ENCODE measurements at places on chromosomes 1 and 21.

- DNase-seq = no peak
These were observed 32.1 kb upstream of the CCDC190 start for GRCh38 chr1:162892906-162893611.

DNA sequence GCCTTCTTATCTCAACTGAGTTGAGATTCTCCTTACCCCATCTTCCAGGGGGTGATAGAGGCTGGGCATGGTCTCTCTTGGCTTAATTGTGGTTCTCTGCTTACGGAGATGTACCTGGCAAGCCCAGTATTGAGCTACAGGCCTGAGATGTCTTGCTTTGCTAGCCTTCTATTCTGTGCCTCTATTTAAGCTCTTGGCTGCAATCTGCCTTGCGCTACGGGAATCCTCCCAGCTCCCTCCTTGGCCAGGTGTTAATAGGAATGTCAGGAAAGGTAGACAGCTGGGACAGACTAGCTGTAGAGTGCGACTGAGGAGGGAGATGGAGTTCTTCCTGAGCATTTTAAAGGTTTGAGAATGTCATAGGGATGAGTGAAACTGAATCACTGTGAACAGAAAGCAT, 10.6 kb upstream of the IKBKE start:
- no peak for DNase-seq

- DNase-seq = no peak
These were observed 66.0 kb upstream of the CLDN14 start for GRCh38 chr21:36545776-36546511.

DNA sequence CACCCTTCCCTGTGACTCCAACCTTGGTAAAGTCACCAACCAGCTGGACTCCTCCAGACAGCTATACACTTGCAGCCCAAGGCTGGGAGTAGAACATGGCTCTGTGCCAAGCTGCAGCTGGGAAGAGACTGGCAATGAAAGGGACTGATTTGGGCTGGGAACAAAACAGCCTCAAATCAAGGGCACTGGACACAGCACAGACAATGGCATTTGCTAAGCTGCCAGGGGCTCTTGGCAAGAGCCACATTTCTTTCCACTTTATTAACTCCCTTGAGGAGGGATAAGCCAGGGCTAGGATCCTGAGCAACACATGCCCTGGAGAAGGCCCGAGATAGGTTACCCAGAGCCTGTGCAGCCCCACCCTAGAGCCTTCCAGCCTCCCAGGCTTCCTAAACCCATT, 12.0 kb downstream of the SYT11 start:
- no peak for DNase-seq

DNA sequence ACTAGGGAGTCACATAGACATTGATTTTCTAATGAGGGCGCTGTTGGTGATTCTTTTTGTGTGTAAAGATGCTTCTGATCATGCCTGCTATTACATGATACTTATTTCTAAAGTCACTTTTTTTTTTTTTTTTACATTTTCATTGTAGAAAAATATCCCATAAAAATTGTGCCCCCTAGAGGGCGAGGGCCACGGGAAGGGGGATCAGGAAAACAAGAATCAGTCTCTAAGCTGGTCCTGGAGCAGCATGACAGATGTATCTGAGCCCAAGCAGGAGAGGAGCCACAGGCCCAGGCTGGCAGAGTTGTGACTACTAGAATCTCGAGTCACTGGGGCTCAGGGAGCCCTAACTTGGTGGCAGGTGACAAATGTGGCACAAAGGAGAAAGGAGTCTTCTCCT, 28.1 kb downstream of the ZSCAN20 start:
- no peak for DNase-seq

- no peak for DNase-seq
These were observed 23.6 kb downstream of the RUNX1 start for GRCh38 chr21:35025206-35026152.

GRCh38 chr1:153932156-153933131, 9.7 kb upstream of the GATAD2B start:
- no peak for DNase-seq

- no peak for DNase-seq
These were observed 117.5 kb upstream of the APP start for GRCh38 chr21:26288026-26288425.

DNA sequence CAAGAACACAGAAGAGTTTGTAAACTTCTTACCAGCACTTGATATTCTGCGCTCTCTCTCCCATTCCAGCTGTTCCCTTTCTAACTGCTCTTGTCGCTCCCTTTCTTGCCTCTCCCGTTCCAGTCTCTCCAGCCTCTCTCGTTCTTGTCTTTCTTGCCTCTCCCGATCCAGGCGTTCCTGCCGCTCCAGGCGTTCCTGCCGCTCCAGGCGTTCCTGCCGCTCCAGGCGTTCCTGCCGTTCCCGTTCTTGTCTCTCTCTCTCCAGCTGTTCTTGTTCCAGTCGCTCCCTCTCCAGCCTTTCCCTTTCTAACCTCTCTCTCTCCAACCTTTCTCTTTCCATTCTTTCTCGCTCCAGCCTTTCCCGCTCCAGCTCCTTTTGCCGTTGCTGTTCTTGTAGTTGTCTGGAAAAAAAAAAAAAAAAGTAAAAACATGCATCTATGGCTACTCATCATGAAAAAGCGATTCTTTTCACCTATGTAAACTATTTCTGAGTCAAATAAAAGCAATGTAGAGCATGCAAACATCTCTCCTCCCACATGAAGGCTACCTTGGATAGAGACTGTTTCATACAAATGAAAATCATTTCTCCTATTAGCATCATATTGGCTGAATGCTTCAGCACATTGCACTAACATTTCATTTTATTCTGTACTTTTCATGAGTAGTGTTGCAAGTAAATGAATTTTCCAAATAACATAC, 91.5 kb upstream of the LBR start:
- DNase-seq = no peak

DNA sequence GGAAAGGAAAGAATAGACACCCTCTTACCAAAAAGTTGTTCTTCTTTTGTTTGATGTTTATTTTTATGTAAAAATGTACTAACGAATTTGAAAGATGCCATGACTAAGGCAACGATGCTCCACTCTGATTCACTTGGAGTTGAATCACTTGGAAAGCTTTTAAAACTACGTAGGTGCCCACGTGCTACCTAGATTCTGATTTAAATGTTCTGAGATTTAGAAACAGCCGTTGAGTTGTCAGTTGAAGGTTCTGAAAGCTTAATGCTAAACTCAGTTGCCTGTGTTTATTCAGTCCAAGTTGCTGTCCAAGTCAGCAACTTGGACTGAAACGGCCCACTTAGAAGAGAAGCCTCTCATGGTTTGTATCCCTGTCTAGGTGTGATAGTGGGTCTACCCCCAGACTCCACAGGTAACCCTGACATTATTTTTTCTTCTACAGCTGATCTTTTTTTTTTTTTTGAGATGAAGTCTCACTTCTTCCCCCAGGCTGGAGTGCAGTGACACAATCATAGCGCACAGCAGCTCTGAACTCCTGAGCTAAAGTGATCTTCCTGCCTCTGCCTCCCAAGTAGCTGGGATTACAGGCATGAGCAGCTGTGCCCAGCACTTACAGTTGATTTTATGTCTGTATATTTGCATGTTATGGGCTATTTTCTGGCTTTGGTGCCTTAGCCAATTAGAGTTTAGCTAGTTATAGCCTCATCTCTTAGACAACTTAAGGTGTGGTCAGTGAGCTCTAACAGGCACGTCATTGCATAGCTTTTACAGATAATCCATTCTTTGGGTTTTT, 1.4 kb upstream of the VAMP4 start:
- DNase-seq = no peak

- no peak for DNase-seq
These were observed 27.8 kb downstream of the SLC19A1 start for GRCh38 chr21:45514311-45515021.

GRCh38 chr1:56516539-56517252, 62.7 kb downstream of the PLPP3 start:
- peak; percentile 14 for DNase-seq

- no peak for DNase-seq
These were observed 14.3 kb downstream of the EGLN1 start for GRCh38 chr1:231407547-231408396.

- DNase-seq = no peak
These were observed 664.0 kb downstream of the SMYD3 start for GRCh38 chr1:245843101-245843500.

GRCh38 chr1:10835421-10835820, 39.0 kb upstream of the CASZ1 start:
- DNase-seq = no peak

DNA sequence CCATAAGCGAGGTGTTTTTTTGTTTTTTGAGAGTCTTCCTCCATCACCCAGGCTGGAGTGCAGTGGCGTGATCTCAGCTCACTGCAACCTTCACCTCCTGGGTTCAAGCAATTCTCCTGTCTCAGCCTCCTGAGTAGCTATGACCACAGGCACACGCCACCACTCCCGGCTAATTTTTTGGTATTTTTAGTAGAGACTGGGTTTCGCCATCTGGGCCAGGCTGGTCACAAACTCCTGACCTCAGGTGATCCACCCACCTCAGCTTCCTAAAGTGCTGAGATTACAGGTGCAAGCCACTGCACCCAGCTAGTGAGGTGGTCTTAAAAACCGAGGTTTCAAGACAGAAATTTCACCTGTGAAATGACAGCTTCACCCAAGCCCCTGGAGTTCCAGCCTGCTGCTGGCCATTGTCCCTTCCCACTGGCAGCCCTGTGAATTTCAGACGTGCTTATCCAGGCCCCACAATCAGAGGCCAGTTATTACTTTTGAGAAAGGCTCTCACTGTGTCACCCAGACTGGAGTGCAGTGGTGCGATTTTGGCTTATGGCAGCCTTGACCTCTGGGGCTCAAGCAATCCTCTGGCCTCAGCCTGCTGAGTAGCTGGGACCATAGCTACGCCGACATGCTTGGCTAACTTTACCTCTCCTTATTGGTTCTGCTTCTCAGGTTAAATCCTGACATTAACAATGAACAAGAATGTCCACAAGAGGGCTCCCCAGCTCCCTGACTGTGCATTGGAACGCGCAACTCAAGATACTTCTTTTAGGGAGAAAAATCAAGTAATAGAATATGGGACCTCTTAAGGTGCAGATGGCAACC, 19.4 kb downstream of the ENO1 start:
- peak; percentile 52 for DNase-seq

DNA sequence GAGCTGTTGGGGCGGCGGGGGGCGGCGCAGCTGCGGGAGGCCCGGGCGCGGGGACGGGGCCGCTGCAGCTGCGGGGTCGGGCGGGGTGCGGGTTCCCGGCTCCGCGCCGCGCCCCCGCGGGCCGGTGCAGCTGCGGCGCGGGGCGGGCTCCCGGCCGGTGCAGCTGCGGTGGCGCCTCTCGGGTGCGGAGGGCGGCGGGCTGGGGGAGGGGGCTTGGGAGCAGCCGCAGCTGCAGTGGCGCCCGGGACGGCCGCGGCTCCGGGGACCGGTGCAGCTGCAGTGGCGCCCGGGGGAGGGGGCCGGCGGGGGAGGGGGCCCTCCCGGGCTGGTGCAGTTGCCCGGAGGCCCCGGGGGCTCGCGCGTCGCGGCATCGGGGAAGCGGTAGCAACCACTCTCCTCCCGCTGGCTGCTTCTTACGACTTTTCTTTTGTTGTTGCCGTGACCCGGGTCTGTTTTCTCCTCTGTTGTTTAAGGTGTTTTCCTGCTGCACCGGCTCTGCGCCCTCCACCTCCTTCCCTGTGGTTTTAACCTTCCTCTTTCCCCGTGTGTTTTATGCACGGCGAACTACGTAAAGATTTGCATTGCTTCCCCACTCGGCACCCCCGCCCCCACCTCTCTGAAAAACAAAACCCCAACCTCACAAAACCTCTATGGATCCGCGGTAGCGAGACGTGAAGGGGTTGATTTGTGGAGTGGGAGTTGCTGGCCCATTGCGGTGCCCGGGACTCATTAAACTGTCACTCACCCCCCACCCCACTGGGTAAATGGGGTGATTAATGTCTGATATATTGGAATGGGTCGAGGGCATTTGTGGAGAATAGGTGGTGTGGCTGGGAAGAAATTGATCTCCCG, 1.7 kb upstream of the ZBTB18 start:
- DNase-seq = peak; percentile 78

DNA sequence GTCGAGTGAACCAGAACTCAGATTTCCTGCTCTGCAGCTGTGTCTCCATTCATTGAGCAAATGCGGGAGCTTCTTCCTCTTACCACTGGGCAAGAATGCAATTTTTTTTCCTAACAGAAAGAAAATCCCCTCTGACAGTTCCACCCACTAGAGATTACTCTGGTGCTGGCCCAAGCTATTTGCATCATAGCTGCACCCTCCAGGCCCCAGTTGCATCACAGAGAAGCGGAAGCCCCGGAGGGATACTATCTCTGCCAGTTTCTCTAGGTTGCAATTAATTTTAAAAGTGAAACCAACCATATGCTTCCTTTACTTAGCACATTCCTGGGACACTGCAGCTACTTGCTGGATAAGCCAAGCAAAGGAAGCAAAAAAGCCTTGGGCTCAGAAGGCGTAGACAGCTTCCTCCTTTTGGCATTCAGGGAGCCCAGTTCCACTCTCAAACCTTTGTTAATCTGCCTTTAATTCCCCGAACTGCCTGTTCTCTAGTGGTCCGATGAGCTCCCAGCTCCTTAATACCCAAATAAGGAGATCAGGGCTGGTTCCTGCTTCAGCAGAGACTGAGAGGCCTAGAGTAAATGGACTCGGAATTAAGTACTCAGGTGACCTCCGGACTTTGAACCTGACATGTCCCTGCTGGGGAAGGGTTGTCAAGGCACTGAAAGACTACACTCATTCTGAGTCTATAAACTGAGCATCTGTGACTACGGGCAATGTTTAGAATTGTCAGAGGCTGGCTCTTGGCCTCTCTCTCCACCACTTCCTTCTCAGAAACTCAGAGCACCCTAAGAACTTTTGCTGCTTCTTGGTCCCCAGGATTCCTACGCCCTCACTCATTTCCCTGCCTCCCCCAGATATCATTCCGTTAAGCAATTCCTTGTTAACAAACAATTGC, 72.5 kb upstream of the TNFSF18 start:
- no peak for DNase-seq

- no peak for DNase-seq
These were observed 370.0 kb downstream of the HHAT start for GRCh38 chr1:210698661-210699060.

DNA sequence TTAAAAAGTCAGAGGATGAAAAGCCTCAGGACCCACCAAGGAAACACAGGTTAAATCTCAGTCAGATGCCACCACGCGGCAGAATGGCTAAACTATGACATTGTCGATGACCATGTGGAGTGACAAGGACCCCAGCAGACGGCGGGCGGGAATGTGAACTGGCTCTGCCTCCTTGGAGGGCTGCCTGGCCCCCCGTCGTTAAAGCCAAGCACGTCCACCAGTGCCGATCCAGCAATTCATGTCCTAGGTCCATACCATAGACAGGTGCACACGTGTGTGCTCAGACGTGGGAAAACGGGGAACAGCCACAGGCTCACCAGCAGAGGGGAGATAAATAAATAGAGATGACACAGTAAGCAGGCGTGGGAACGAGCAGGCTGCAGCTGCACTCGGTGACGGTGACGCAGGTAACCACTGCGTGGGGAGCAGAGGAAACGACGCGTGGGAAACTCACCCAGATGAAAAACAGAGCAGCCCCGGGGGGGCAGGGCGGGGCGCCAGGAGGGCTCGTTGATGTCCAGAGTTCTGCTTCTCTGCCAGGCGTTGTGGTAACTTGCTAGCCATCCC, 28.3 kb upstream of the PCBP3 start:
- DNase-seq = peak; percentile 67

- DNase-seq = no peak
These were observed 125.3 kb downstream of the RPS6KC1 start for GRCh38 chr1:213176341-213176740.

Measured in memory B cell (primary cell).